ENCODE measurements at places on chromosomes 13 and 19.

DNA sequence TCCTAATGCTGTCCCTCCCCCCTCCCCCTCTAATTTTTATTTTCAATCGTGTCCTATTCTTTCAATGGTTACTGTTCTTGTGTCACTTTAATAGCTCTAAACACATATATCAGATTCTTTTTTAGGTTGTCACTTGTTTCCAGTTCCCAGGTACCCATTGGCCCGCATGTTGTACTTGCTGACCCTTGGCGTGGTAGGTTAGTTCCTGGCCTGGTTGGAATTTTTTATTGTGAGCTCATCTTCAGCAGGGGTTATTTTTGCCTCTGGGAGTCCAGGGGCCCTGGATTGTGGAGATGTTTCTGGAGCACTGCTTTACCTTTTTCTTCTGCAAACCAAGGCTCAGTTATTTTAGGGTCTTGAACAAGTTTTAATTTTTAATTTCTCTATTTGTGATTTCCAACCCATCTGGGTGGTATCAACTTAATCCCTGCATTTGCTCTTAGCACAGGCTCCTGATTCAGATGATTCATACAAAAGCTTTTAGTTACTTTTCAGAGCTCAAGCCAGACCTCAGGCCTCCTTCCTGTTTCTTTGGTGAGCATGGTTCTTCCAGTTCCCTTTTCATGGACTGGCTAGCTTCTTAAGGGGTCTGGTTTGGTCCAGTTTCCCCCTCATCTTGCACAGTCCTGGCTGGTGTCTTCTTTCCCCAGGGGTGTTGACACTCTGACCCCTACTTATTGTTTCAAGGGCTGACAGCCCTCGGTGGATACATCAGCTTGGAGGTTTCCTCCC is 220.5 kb downstream of the TM9SF2 start:
- ATAC-seq, result no peak

GRCh38 chr13:45492538-45492937 is 27.8 kb downstream of the COG3 start:
- no peak for ATAC-seq

DNA sequence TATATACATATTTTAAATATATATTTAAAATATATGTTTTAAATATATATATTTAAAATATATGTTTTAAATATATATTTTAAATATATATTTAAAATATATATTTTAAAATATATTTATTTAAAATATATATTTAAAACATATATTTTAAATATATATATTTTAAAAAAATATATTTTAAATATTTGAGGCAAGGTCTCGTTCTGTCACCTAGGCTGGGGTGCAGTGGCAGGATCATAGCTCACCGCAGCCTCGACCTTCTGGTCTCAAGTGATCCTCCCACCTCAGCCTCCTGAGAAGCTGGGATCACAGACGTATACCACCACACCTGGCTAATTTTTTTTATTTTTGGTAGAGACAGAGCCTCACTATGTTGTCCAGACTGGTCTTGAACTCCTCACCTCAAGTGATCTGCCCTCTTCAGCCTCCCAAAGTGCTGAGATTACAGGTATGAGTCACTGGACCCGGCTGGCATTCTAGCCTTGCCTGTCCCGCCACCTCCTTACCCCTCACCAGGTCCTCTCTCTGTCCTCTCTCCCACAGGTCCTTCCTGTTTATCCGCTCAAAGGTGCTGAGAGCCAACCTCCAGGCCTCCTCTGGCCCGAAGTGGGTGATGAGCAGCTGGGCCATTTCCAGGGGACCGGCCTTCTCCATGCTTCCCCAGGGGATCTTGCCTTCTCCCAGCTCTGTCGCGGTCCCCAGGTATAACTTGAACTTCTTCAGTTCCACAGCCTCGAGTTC is 564 bp downstream of the NLRP12 start:
- ATAC-seq, result no peak

DNA sequence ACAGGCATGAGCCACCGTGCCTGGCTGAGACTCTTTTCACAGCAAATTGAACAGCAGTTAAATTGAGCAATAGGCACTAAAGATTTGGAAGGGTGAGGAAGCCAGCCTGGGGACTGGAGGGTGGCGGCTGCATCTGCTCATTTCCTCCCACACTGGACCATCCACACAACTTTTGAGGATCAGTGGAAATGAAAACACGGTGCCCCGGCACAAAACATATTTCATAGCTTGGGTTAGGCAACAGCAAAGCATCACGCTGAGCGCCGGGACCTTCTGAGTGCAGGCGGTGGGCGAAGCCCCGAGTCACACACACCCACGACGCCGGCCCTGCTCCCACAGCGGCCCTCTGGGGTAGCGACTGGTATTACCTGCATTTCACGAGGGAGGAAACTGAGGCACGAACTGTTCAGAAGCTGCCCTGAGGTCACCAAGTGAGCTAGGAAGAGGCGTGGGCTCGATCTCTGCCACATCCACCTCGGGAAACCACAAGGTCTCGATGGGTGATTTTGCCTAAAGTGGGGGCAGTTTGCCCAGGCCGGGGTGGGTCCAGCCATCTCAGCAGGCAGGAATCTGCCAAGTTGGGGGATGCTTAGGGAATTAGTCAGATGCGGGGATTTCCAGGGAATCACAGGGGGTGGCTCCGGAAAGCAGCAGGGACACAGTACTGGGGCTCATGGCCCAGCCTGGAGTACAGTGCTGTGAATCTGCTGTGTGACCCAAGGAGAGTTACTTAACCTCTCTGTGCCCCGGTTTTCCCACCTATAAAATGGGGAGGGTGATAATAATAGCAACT is 3.5 kb upstream of the SBNO2 start:
- ATAC-seq, result no peak

DNA sequence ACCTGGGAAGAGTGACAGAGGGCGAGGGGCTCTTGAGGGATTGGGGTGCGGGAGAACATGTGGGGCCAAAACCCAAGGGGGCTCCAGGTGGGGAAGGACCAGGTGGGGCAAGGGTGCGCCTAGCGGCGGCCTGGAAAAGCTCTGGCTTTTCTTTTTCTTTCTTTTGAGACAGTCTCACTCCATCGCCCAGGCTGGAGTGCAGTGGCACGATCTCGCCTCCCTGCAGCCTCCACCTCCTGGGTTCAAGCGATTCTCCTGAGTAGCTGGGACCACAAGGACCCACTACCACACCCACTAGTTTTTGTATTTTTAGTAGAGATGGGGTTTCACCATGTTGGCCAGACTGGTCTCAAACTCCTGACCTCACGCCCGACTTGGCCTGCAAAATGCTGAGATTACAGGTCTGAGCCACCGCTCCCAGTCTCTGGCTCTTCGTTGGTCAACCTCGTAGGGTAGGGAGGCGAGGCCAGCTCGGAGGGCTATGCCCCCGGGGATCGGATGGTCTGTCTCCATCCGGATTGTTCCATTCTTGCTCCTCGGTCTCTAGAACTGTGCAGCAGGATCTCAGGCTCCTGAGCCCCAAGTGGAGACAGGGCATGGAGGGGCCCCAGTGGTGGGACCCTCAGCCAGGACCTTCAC is 3.7 kb downstream of the GADD45B start:
- no peak for ATAC-seq

DNA sequence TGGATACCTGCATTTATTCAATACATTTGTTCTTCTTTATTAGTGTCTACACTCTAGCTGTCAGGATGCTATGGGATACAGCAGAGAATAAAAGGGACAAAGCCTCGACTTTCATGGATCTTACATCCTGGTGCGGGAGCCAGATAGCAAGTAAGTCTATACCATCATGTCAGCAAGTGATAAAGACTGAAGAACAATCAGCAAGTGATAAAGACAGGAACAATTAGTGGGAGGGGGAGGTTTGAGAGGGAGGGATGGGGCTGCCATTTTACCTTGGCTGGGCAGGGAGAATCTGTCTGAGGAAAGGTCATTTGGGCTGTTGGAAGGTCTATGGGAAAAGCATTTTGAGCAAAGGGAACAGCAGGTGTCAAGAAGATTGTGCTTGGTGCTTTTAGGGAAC is 2.6 kb upstream of the UBE2S start:
- no peak for ATAC-seq

- ATAC-seq, result no peak
These were observed 51.3 kb upstream of the LSM14A start for GRCh38 chr19:34120846-34121639.

DNA sequence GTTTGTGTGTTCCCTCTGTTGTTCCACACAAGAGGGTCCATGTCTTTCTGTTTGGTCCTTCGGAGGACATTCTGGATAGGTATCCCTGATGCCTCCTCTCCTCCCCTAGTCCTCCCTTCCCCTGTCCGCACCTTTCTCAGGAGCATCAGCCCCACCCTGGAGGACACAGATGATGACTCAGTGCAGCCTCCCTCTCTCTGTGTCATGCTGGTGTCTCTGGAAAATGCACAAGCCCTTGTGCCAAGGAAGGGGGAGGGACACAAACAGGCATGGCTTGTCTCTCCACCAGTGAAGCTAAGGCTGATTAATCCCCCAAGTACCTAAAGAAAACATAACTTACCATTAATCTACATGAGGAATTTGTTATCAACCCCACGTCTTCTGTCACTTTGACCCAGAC is 16.2 kb upstream of the TNFRSF19 start:
- ATAC-seq, result no peak

DNA sequence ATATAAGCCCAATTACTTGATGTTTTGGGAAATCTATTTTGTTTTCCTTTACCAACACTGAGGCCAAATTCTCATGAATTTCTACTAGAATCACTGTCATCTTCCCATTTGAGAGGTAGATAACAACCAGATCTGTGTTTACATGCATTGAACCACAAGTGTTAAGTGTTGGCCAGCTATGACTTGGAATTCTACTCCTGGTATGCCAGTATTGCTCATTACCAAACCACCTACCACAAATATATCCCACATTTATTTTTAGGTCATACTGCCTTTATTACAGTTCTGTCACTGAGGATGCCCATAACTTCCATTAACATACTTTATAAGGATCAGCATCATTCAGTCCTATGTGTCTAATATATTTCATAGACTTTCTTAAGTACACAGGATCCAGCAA is 328.9 kb downstream of the DIAPH3 start:
- ATAC-seq, result no peak

DNA sequence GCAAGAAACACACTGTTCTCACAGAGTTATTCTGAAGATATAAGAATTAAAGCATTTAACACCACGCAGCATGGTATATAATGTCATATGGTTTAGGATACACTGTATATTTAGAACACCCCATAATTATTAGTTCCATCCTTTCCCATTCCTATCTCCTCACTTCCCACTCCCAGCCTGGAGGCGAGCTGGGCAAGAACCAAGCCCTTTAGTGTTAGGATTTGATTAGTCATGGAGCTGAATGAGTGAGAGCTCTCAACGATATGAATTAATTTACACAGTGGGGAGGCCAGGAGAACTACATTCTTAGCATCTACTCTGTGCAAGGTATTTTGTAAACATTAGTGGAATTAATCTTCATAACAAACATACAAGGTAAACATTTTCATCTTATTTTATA is 934.3 kb downstream of the DIAPH3 start:
- ATAC-seq, result no peak

- no peak for ATAC-seq
These were observed 257.7 kb downstream of the SPRY2 start for GRCh38 chr13:80083081-80083852.

DNA sequence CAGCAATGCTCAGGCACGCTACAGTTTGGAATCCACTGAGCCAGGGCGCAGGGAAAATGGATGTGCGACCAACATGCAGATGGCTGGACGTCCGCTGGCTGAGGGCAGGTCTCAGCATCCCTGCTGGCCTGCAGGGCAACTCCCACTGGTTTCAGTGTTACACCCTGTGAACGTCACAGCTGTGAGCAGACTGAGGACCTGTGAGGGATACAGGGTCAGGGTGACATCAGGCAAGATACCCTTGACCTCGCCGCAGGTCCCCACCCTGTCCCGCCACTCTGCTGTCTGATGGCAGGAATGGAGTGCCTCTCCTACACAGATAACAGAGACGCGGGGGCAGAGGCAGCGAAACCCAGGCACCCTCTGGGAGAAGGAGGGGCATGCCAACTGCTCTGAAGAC is 19.1 kb downstream of the ZFR2 start:
- no peak for ATAC-seq

- ATAC-seq, result no peak
These were observed 13.6 kb downstream of the HIPK4 start for GRCh38 chr19:40376286-40376862.

DNA sequence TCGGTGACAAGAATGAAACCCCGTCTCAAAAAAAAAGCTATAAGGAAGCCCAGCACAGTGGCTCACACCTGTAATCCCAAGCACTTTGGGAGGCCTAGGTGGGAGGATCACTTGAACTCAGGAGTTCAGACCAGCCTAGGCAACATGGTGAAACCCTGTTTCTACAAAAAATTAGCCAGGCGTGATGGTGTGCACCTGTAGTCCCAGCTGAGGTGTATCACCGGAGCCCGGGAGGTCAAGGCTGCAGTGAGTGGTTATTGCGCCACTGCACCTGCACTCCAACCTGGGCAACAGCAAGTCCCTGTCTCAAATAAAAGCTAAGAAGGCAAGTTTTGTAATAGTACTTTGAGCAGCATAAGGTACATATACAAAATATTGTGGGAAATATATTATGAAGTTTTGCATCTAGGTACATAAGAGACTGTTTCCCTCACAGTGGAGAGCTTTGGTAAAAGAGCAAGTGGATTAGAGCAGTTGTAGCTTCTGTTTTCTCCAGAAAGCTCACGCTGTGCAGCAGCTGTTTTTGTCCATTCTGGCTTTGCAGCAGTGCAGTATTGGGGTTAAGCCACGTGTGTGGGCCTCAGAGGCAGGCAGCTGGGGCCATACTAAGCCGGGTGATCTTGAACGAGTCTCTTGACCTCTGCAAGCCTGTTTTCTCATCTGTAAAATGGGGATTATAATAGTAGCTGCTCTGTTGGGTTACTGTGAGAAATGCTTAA is 35.4 kb downstream of the ARHGAP35 start:
- no peak for ATAC-seq

GRCh38 chr13:64723724-64724123 is 2506.4 kb downstream of the PCDH9 start:
- ATAC-seq, result no peak

DNA sequence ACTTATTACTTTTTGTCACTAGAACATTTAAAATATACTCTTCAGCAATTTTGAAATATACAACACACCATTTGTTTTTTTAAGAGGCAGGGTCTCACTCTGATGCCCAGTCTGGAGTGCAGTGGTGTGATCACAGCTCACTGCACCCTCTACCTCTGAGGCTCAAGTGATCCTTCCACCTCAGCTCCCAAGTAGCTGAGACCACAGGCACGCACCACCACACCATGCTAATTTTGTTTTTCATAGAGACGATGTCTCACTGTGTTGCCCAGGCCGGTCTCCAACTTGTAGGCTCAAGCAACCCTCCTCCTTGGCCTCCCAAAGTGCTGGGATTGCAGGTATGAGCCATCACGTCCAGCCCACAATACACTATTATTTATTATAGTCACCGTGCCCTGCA is 2.6 kb downstream of the IGFL2 start:
- ATAC-seq, result no peak

DNA sequence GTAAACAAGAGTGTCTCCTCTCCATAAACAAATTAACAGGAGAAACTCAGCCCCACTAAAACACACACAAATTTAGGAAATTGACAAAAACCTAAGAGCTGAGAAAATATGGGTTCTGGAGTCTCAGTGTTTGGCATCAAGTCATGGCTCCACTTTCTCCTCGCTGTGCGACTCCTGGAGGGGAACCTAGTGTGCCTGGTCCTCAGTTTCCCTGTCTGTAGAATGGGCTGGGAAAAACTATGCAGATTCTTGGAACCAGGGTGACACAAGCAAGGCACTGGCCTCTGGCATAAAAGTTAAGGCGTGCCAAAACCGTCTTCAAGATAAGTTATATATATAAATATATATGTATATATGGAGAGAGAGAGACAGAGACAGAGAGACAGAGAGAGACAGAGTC is 83.9 kb downstream of the INSR start:
- ATAC-seq, result no peak

- no peak for ATAC-seq
These were observed 139.6 kb upstream of the TUBA3C start for GRCh38 chr13:19321222-19321621.

All from activated CD4-positive, CD25-positive, alpha-beta regulatory T cell treated with anti-CD3 and anti-CD28 coated beads, Interleukin-2, amount 50 U/mL, for 24 hours (primary cell).